ENCODE measurements at places on chromosomes 7 and 10.
A peak's percentile ranks its signal among the peaks of the same experiment; 100 is the strongest.

DNA sequence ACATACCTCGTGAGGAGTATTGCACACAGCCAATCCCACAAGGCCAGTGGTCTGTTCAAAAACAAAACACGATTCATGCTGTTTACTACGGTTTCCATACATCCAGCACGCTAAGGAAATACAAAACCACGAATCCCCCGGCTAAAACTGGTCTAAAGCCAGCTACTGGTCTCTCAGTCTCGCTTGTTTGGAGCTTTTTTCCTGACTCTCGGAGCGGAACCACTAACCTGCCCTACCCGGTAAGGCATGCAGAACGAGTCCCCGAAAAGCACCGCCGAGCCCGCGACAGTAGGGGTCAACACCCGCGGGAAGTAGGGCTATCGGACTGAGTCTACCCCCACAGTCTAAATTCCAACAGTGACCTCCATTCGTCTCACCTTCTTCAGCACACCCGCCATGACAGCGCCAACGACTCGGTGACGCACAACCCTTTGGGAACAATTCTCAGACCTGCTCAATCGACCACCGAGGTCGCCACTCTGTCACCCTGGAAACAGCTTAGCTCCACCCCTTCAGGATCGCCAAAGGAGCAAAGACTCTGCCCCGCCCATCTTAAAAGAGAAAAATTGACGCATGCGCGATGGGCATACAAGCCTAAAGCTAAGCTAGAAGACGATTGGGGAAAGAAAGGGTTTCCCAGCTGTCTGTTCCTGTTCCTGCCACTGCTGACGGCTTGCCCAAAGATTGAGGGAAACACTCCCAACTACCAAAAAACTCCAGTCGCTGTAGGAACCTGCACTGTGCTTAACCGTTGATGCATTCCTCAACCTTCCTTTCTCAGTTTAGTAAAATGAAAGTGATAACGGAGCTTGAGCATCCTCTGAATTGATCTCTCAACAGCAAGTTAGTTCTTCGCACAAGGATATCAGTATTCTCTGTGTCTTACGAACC is at the start of gene NDUFA5:
Gene NDUFA5 (minus strand): TSS at position 421 of the 891 bp plus-strand sequence. CDS start 23 bp downstream, at position 398.
- peak; percentile 100 for DNase-seq

DNA sequence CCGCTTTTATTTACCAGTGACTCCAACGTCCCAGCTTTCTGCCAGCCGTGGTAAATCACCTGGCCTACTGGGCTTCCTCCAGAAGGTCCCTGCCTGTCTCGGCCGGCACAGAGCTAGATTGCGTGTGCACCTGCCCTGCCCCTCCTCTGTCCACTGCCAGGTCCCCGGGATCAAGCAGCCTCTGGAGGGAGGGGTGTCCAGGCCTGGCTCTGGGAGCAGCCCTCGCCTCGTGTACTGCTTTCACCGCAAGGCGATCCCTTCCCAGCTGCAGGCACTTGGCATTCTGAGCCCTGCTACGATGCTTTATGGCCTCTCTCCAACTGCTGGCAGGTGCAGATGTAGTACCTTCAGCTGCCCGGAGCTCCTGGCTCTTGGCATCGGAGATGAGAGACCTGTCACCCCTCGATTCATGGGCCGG is 7.4 kb downstream of the SLC29A3 start:
- DNase-seq = no peak

- no peak for DNase-seq
Measured at GRCh38 chr10:48444861-48445841, 138.7 kb downstream of the MAPK8 start.

DNA sequence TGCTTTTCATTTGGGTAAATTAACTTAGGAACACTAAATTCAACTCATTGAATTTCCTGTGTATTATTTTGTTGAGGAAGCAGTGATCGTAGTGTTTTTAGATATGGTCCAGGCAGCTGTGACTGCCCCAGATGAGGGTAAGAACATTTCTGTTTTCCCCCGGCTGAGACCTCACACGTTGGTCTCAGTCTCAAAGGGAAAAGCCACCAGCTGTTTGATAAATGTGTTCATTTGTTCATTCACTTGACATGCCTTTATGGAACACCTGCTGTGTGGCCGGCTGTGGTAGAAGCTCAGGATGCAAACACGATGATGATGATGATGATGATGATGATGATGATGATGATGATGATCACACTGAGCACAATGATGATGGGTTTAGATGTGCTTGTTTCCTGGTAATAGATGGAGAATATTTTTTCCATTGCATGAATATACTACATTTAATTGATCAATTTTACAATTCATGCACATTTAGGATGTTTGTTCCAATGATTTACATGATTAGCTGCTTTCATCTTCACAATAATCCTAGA is 125.6 kb upstream of the ZNF32 start:
- DNase-seq = peak; percentile 1

Measured in LHCN-M2 (cell line).